Neuronal stem cell (in vitro differentiated cells): ENCODE measurements at places on chromosomes 3 and 15.

- no peak for DNase-seq
Observed at GRCh38 chr3:38829404-38829803, 13.4 kb upstream of the SCN10A start.

- no peak for DNase-seq
Observed at GRCh38 chr3:188309437-188310269, 155.7 kb downstream of the LPP start.

GRCh38 chr3:42846685-42847522 is 28.8 kb downstream of the CYP8B1 start:
- no peak for DNase-seq

DNA sequence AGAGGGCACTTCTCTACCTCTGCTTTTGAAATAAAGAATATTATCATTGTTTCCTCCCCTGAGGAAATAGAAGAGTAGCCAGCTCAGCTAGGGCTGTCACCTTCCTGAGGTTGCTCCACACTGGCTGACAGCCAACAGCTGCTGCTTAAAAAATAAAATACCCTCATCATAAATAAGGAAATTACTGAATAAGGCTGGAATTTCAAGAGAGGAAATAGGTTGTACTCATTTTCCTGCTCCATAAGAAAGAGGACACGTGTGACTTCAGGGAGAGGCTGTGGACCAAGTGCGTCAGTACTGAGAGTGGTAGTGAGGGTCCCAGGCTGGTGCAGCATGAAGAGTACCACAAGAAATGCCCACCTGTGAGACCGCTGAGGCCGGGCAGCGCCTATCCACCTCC is 8.1 kb upstream of the C2CD4B start:
- DNase-seq = no peak

DNA sequence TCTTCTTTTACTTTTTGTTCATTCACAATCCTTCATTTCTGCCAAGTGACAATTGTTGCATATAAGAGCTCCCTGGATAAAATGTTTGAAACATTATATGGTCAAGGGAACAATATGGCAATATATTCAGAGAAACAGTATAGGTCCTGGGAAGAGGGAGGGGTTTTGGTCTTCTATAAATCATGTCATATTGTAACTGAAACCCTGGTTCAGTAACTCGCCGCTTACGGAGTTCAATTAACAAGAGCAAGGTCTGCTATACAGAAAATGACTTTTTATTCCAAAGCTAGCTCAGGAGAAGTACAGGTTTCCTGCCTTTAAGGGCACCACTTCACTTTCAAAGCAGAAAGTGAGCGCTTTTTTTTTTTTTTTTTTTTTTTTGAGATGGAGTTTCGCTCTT is 522.1 kb upstream of the TGFBR2 start:
- DNase-seq = no peak

- DNase-seq = no peak
Observed at GRCh38 chr3:175777495-175777894, 918.4 kb downstream of the NAALADL2 start.

GRCh38 chr3:155455765-155456164 is 162.3 kb upstream of the STRIT1 start:
- DNase-seq = no peak

DNA sequence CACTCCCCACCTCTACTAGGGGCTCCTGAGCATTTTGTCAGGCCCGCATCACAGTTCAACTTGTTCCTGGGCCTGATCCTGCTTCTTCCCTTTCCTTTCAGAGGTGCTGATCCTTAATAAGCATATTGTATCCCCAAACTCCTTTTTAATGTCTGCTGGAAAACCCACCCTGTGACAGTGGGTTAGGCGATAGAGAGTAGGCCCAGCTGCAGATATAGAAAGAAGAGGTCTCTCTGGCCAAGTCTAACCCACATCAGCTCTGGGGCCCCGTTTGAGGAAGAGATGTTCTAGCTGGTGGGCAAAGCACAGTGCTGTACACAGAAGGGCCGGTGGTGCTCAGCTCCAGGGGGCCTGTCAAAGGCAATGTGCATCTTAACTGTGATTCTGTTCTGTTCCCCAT is 34.3 kb upstream of the ST6GAL1 start:
- no peak for DNase-seq

DNA sequence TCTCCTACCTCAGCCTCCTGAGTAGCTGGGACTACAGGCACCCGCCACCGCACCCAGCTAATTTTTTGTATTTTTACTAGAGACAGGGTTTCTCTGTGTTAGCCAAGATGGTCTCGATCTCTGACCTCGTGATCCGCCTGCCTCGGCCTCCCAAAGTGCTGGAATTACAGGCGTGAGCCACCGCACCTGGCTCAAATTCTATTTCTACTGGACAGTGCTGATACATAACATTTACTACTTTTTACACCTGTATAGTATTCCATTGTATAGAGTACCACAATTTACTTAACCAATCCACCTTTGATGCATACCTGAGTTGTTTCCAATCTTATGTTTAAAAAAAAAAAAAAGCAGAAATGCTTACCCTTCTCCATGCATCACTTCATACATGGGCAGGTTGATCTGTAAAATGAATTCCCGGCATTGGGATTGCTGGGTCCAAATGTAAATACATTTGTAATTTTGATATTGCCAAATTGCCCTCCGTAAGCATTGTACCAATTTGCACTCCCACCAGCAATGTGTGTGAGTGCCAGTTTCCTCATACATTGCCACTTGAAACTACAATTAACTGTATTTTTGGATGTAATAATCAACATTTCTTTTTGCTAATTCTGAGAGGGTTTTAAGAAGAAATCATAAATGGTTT is 94.5 kb downstream of the NPTN start:
- no peak for DNase-seq

GRCh38 chr3:99716463-99716995 is 78.1 kb downstream of the COL8A1 start:
- no peak for DNase-seq
